ENCODE measurements at places on chromosomes 3 and 15. TPM values are rescaled to one million over a fixed set of nuclear protein-coding genes. Genes with fewer than 3 reads are reported as not detected.

ST3GAL6 gene
- total RNA-seq = not detected

DNA sequence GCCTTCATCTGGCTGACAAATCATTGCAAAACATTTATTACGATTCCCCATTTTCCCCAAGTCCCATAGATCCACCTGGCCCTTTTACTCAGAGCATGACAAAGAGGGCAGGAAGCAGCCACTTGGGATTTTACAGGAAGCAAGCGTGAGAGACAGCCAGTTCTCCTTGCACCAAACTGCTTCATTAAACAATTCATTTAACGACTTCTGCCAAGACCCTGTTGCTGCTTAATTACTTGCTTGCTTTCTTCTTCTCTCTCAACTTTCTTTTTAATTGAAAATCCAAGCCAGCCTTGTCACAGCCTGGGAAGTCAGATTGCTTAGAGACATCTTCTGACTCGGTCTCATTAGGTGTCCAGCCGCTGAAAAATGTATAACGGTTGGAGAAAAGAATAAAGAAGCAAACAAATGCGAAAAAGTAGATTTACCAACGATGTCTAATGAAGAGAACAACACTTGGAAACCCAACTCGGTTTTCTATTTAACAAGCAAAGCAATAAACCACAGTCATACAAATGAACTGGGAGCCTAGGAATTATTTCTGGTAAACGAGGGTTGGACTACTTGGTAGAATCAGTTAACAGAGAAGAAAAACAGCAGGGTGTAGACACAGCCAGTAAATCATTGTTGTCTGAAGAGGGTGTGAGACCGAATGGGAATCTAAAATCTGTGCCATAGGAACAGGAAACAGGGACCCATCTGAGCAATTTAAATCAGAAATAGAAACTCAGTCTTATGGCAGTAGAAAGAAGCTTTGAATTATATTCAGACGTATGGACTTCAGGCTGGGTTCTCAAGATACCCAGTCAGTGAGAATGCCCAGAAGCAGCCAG, 298.3 kb downstream of the LRRC3B start:
- DNase-seq = no peak

- no peak for DNase-seq
Observed at GRCh38 chr15:49232236-49232806, 62.3 kb downstream of the GALK2 start.

RBPMS2 gene
- total RNA-seq = not detected

GRCh38 chr3:26721047-26721446, 98.5 kb downstream of the LRRC3B start:
- DNase-seq = no peak

DNA sequence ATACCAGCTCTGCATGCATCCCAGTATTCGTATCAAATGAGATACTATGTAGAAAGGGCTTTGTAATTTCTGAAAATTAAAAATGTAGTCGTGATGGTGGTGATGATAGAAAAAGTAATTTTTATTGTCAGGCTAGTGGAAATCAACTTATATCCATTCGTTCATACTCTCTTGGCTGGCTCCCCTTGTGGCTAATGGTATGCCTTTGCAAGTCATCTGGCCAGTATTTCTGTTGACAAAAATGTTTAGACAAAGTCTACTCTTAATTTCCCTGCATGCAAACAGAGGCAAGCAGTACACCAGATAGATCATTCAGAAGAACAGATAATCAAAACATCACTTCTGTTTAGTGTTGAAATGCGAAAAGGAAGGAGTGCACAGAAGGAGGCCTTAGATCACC, 49.6 kb upstream of the DUT start:
- no peak for DNase-seq

DNA sequence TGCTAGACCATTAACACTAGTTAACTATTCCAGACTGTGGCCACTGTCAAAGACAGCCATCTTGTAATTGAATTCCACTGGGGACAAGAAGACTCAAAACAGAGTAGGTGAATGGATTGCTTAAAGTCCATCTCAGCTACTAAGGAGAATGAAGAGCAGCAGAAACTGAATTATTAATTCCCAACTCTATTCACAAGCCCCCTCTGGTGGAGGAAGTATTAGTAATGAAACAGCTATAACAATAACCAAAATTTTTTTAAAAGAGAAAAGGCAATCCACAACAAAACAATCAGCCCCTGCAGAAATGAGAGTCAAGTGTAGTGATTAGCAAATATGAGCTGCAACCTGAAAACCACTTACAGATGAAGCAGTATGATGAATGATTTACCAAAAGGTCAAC, 302.8 kb downstream of the FHIT start:
- no peak for DNase-seq

SETMAR gene
- total RNA-seq = 19.3 TPM

GPR149 gene
- not detected for total RNA-seq

- no peak for DNase-seq
Observed at GRCh38 chr3:26100176-26100575, 310.3 kb downstream of the OXSM start.

SLC51B gene
- total RNA-seq = not detected

- peak; percentile 44 for DNase-seq
Observed at GRCh38 chr3:194671511-194671899, 486 bp downstream of the LSG1 start.

PSMD2 gene
- 236 TPM for total RNA-seq

IL5RA gene
- 0.30 TPM for total RNA-seq
